CMK (cell line): ENCODE measurements at places on chromosomes 2 and 18.

GRCh38 chr2:162769066-162769465, 69.5 kb downstream of the KCNH7 start:
- no peak for DNase-seq

GRCh38 chr2:148952621-148953020, 77.6 kb downstream of the KIF5C start:
- DNase-seq: no peak

GRCh38 chr2:229492034-229492433, 220.9 kb upstream of the PID1 start:
- DNase-seq: no peak

DNA sequence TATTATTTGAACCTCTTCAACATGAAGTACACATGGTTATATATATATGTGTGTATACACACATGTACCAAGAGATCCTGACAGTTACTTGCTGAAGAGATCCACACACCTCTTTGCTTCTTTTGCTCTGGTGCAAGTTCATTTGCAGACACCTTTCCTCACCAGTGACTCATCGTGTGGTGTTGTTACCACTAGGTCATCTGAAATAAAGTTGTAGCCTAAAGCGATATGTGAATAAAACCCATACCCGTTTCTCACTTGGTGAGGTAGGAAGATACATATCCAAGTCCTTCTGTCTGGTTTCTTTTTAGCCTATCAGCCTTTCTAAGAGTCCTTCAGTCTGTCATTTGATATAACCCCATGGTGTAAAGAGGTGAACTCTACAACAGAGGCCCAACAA, 379.4 kb upstream of the RAB12 start:
- no peak for DNase-seq

- no peak for DNase-seq
Measured at GRCh38 chr2:105747254-105747894, 2.7 kb downstream of the NCK2 start.

DNA sequence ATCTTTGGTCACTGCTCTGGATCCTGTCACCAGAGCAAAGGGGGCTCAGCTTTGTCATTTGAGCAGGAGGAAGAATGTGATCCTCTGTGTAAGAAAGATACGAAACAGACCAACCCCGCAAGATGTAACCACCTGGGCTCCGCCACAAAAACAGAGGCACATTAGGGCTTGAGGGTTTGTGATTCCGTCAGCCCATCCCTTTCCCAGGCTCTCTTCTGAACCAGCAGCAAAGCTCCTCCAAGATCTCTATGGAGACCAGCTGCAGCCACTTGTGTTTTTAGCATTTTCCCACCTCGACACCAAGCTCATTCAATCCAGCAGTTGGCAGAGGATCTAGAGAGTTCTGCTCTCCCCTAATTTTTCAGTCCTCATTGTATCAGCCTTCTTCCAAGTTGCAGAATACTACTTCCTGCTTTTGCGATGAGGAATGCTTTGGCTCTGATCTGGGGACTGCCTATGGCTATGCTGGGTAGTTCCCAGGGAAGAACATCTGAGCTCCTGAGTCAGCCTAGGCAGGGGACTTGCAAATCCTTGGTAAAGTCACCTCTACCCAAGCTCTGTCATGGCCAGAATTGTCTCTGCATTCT, 139.6 kb upstream of the RAB12 start:
- no peak for DNase-seq

GRCh38 chr2:55519938-55520885, 694 bp downstream of the CFAP36 start:
- DNase-seq: no peak

DNA sequence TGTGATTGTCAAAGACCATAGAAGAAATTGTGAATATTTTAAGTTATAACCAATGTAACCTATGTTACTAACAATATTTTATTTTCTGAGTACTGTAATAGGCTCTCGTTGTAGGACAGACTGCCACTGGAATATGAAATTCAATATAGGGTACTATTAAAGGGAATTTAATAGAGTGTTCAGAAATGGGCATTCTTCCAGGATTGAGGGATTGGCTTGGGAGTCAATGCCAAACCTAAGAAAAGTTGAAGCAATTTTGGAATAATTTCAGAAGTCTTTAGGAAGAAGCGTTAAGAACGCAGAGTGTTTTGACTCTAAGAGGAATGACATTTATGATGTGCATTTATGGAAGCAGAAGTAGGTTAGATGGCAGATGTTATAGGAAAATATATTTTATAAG, 79.0 kb downstream of the ACVR2A start:
- no peak for DNase-seq
